Spleen (tissue), 13 donors: ENCODE measurements at places on chromosomes 16 and 17. TPM values are rescaled to one million over a fixed set of nuclear protein-coding genes. Genes with fewer than 3 reads are reported as not detected.

Gene PLD2
- total RNA-seq, result 38.4 TPM

Gene IGF2BP1
- not detected for total RNA-seq

Gene CXCL16
- 80.9 TPM for total RNA-seq

Gene MAPT
- 1.6 TPM for total RNA-seq

Gene PAM16
- total RNA-seq, result 45.9 TPM

DNA sequence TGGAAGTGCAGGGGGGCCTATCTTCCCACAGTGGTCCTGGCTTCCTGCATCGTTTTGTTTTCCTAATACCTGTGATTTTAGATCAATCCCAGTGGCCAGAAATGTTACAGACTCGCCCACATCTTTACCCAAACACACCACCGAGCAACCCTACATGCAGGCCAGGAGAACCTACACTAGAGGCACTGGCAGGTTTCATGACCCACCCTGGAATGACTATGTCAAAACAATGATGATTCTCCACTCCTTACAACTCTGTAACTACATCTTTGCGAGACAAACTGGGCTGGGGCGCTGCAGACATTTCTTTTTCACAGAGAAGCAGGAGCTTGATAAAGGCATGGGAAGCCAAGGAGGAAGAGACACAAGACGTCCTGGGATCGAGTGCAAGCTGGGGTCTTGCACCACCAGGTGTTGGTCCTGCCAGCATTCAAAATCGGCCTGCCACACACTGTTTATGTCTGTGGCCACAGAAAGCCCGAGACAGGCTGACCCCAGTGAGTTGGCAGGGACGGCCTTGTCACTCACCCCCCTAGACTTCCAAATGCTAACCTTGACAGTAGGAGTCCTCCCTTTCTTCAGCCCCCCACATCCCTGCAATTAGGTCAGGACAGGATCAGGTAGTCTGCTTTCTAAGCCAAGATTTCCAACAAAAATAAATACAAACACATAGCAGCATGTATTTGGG is 32.5 kb downstream of the UBE2O start:
- H3K27me3 ChIP-seq, result no peaks in the 10 kb centered on the region
- H3K36me3 ChIP-seq, result peaks cover 15% of the 10 kb centered on the region
- H3K4me3 ChIP-seq, result no peak overlapping the region
- peaks cover 8% of the 10 kb centered on the region for H3K4me1 ChIP-seq
- no peak for DNase-seq

GRCh38 chr17:48754500-48755261 is 26.1 kb upstream of the HOXB13 start:
- H3K27me3 ChIP-seq, result peaks cover 97% of the 10 kb centered on the region
- H3K4me3 ChIP-seq, result peak overlapping the region; percentile 31
- H3K4me1 ChIP-seq, result peaks cover 37% of the 10 kb centered on the region
- H3K27ac ChIP-seq, result no peak overlapping the region
- DNase-seq, result no peak
- no peaks in the 10 kb centered on the region for H3K36me3 ChIP-seq

- H3K27ac ChIP-seq, result no peak overlapping the region
- H3K4me1 ChIP-seq, result no peaks in the 10 kb centered on the region
- no peaks in the 10 kb centered on the region for H3K27me3 ChIP-seq
These were observed 13.4 kb downstream of the OSBPL7 start for GRCh38 chr17:47808036-47808829.

DNA sequence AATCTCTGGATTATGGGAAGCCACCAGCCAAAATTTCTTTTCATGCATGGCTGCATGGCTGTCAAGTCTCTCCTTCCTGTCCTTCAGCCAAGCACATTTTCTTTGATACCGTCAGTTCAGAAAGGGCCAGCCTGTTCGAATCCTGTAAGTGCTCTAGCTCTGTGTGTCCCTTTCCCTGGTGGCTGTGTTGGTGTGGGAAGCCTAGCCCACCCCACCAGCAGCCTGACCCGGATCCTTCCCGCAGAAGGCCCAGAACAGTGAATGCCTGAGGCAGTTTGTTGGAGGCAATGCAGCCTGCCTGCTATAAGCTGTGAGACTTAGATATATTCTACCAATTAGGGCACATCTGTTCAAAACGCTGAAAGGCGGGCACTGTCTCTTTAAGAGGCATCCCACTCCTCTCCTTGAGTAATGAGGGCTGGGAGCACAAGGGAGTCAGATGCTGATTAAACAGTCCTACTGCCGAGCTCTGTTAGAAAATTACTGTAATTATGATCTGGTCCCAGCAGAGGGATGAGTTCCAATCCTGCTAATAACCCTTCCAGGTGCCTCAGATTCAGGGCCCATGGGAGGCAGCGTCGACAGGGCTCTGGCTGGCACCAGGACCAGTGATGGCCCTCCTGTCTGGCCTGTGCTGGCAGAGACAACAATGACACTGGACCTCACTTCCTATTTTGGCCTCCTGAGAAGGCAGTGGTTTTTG is 18.4 kb downstream of the SNX11 start:
- peaks cover 45% of the 10 kb centered on the region for H3K36me3 ChIP-seq
- no peak overlapping the region for H3K27ac ChIP-seq
- DNase-seq, result no peak

- H3K27ac ChIP-seq, result no peak overlapping the region
- H3K4me1 ChIP-seq, result peaks cover 55% of the 10 kb centered on the region
- H3K36me3 ChIP-seq, result no peaks in the 10 kb centered on the region
- H3K4me3 ChIP-seq, result no peak overlapping the region
- no peaks in the 10 kb centered on the region for H3K27me3 ChIP-seq
These were observed 7.8 kb downstream of the ADGRG3 start for GRCh38 chr16:57675741-57676551.

- H3K4me3 ChIP-seq, result no peak overlapping the region
- H3K4me1 ChIP-seq, result peaks cover 32% of the 10 kb centered on the region
- no peaks in the 10 kb centered on the region for H3K27me3 ChIP-seq
These were observed 64.2 kb downstream of the FTO start for GRCh38 chr16:53768167-53768566.

DNA sequence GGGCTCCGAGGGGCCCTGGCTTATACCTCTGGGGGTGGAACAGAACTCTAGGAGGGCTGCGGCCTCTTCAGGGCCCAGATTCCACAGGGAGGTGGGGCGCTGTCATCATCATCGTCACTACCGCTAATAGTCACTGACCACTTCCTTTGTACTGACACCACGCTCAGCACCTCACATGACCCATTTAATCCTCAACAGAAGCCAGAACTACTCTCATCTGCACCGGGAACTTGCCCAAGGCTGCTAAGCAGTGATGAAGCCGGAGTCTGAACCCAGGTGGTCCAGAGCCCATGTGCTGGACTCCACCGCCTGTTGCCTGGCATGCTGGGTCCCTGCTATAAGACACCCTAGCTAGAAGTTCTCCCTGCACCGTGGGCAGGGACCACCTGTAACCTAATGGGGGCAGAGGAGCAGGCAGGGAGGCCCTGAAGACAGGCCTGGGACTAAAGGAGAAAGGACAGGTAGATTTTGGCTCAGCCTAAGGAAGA is 12.0 kb downstream of the UNC13D start:
- H3K4me3 ChIP-seq, result peak overlapping the region; percentile 41
- no peaks in the 10 kb centered on the region for H3K36me3 ChIP-seq
- no peaks in the 10 kb centered on the region for H3K27me3 ChIP-seq
- peaks cover 89% of the 10 kb centered on the region for H3K4me1 ChIP-seq
- peak overlapping the region; percentile 82 for H3K27ac ChIP-seq

DNA sequence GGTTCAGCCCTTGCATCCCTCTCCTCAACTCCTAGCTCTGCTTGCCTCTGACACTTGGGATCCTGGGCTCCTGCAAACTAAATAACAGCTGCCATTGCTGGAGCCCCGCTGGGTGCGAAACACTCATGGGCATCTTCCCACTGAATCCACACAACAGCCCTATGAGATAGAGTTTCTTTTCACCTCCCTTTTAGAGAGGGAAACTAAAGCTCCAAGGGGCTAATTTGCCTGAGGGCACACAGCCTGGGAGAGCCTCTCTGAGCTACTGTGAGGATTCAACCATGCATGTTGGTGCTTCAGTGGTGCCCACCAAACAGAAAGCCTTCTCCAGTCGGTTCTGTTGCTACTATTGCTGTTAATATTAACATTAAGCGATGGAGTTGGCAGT is 4.0 kb downstream of the ACBD4 start:
- no peaks in the 10 kb centered on the region for H3K27me3 ChIP-seq
- H3K27ac ChIP-seq, result no peak overlapping the region
- H3K4me3 ChIP-seq, result no peak overlapping the region
- peaks cover 29% of the 10 kb centered on the region for H3K4me1 ChIP-seq
- no peaks in the 10 kb centered on the region for H3K36me3 ChIP-seq
- peak; percentile 18 for DNase-seq

DNA sequence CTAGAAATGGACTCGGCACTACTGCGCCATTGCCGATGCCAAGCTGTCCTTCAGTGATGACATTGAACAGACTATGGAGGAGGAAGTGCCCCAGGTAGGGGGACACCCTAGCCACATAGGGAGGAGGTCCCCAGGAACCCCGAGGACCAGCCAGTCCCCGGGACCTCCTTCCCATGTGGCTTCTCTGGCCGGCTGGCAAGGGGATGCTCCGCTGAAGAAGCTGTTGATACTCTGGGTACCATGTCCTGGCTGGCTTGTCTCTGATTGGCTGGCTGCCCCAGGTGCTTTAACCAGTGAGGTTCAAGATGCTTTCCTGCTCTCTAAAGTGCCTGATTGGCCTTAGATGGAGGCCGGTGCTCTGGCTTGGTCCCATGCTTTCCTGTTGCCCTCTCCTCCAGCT is 103.6 kb downstream of the SDR42E1 start:
- H3K27ac ChIP-seq, result no peak overlapping the region
- no peaks in the 10 kb centered on the region for H3K27me3 ChIP-seq
- no peak overlapping the region for H3K4me3 ChIP-seq
- H3K36me3 ChIP-seq, result peaks cover 98% of the 10 kb centered on the region
- DNase-seq, result no peak

- peaks cover 52% of the 10 kb centered on the region for H3K4me1 ChIP-seq
- H3K4me3 ChIP-seq, result peak overlapping the region; percentile 88
- H3K36me3 ChIP-seq, result peaks cover 44% of the 10 kb centered on the region
- peak overlapping the region; percentile 91 for H3K27ac ChIP-seq
- no peaks in the 10 kb centered on the region for H3K27me3 ChIP-seq
These were observed 480 bp downstream of the TXNL4B start for GRCh38 chr16:72092832-72093447.

- H3K4me3 ChIP-seq, result no peak overlapping the region
- no peaks in the 10 kb centered on the region for H3K4me1 ChIP-seq
- no peaks in the 10 kb centered on the region for H3K36me3 ChIP-seq
- peak; percentile 38 for DNase-seq
- no peaks in the 10 kb centered on the region for H3K27me3 ChIP-seq
- H3K27ac ChIP-seq, result no peak overlapping the region
These were observed 578.1 kb downstream of the KCNJ18 start for GRCh38 chr17:22270381-22270780.

DNA sequence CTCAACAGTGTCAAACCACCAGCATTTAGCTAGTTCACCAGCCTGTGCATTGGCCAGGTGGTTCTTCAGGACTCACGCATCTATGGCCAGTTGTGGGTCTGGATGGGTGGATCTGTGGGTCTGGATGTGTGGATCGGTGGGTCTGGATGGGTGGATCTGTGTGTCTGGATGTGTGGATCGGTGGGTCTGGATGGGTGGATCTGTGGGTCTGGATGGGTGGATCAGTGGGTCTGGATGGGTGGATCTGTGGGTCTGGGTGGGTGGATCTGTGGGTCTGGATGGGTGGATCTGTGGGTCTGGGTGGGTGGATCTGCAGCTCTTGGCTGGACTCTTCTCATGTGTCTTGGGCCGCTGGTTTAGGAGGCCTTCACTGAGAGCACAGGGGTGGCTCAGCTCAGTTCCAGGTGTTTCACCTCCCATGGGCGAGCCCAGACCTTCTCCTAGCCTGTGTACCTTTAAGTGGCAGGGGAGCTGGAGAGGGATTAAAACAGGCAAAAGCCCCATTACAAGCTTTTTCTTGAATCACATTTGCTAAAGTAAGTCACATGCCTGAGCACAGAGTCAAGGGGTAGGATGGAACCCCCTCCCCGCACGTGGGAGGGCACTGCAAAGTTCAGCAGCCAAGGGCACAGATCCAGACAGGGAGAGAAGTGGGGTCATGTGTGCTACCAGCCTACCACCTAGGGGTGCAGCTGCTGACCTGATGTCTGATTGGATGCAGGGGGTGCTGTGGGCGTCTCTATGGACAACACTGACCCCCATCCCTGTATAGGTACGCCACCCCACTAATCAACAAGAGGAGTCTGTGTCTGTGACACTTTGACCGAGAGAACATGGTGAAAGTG is 3.4 kb upstream of the NUBP1 start:
- H3K36me3 ChIP-seq, result no peaks in the 10 kb centered on the region
- no peaks in the 10 kb centered on the region for H3K27me3 ChIP-seq
- no peak for DNase-seq
- H3K27ac ChIP-seq, result no peak overlapping the region
- H3K4me3 ChIP-seq, result no peak overlapping the region

GRCh38 chr16:83802554-83803205 is 5.1 kb upstream of the HSBP1 start:
- no peak for DNase-seq
- no peaks in the 10 kb centered on the region for H3K4me1 ChIP-seq
- H3K4me3 ChIP-seq, result no peak overlapping the region
- H3K27ac ChIP-seq, result peak overlapping the region; percentile 55
